Tibial nerve (tissue), 4 donors: ENCODE measurements at places on chromosomes 7 and 10. TPM values are rescaled to one million over a fixed set of nuclear protein-coding genes. Genes with fewer than 3 reads are reported as not detected.

GRCh38 chr7:150337179-150337578, 4.2 kb downstream of the RARRES2 start:
- H3K27me3 ChIP-seq: no peaks in the 10 kb centered on the region
- no peak for DNase-seq
- no peak overlapping the region for H3K27ac ChIP-seq

DNA sequence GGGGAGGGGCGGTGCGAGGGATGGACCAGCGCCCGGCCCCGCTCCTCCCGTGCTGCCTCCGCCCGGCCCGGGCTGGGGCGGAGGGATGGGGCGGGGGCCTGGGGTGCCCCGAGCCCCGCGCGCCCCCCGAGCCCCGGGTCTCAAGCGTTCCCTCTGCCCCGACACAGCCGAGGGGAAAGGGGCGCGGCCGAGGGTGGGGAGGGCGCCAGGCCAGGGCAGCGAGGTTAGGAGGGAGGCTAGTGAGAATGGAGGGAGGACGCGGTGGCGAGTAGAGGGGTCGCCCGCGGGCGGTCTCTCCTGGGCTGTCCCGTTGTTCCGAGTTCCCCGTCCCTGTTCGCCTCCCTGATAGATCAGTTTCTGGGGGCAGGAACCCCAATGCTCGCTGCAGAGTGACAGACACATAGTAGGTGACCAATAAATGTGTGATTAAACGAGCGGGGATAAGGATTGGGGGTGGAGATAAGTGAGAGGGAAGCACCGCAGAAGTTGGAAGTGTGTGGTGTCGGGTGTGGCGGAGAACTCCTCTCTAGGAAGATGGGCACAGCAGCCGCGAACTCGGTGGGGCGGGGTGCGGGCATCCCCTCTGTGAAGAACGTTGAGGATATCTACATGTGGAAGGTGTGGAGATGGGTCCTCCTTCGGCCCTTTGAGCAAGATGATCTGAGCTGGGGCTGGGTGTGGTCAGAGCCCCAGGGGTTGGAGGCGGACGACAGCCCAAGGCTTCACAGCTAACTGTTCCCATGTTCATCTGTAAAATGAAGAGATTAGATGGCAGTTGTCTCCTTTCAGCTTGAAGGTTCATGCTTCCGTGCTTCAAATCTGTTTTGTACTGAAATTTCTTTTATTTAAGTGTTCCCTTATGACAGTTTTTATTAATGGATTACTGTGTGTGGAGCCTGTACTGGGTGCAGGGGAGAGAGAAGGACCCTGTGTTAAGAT, 580 bp downstream of the ZNF775 start:
- peak overlapping the region; percentile 82 for H3K27ac ChIP-seq
- H3K27me3 ChIP-seq: no peaks in the 10 kb centered on the region
- H3K36me3 ChIP-seq: no peaks in the 10 kb centered on the region
- no peak for DNase-seq
- no peaks in the 10 kb centered on the region for H3K4me1 ChIP-seq

- H3K4me1 ChIP-seq: no peaks in the 10 kb centered on the region
- H3K4me3 ChIP-seq: no peak overlapping the region
- DNase-seq: no peak
- no peak overlapping the region for H3K27ac ChIP-seq
These were observed 14.4 kb upstream of the TSGA13 start for GRCh38 chr7:130700760-130701159.

DNA sequence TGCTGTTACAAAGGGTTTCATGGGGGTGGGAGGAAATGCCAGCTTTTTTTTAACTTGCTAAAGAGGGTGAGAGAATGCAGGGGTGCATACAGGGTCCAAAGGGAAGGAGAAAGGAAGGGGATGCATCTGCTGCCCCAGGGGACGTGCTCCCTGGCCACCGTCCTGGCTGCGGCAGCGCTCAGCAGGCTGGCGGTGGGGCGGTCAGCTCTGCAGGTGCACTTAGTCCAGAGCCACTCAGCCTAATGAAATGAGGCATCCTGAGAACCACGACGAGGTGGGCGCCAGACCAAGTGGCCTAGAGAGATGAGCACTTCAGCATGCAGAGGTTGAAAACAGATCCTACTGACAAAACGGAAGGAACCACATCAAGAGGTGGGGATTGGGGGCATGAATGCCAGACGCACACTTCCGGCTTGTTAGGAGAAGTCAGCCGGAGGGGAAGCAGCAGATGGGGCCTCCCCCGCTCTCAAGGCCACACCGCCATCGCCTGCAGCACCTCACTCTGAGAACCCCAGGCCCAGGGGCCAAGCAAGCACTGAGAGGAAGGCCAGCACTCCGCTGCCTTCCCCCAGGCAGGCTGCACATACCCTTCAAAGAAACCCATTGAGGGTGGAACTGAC, 94.5 kb downstream of the MAD1L1 start:
- DNase-seq: no peak
- no peak overlapping the region for H3K27ac ChIP-seq
- H3K36me3 ChIP-seq: no peaks in the 10 kb centered on the region
- H3K4me3 ChIP-seq: no peak overlapping the region
- peaks cover 11% of the 10 kb centered on the region for H3K4me1 ChIP-seq
- H3K27me3 ChIP-seq: no peaks in the 10 kb centered on the region

DNA sequence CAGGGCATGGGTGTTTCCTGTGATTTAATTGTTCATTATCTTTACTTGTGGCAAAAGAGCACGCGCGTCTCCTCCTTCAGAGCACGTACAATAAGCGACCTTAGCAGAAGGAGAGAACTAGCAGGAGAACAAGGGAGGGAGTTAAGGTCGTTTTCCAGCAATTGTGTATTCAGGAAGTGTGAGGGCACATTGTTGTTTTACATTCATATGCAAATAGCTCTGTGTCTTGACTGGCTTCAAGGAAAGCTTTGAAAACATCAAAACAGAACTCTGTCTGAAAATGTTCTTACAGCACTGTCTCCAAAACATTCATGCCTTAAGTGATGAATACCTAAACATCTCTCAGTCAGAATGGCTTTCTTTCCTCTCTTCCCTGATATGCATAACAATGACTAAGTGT, 499.1 kb downstream of the ACTR3B start:
- H3K4me1 ChIP-seq: no peaks in the 10 kb centered on the region
- H3K36me3 ChIP-seq: no peaks in the 10 kb centered on the region
- H3K27ac ChIP-seq: no peak overlapping the region
- no peaks in the 10 kb centered on the region for H3K27me3 ChIP-seq
- DNase-seq: no peak

DNA sequence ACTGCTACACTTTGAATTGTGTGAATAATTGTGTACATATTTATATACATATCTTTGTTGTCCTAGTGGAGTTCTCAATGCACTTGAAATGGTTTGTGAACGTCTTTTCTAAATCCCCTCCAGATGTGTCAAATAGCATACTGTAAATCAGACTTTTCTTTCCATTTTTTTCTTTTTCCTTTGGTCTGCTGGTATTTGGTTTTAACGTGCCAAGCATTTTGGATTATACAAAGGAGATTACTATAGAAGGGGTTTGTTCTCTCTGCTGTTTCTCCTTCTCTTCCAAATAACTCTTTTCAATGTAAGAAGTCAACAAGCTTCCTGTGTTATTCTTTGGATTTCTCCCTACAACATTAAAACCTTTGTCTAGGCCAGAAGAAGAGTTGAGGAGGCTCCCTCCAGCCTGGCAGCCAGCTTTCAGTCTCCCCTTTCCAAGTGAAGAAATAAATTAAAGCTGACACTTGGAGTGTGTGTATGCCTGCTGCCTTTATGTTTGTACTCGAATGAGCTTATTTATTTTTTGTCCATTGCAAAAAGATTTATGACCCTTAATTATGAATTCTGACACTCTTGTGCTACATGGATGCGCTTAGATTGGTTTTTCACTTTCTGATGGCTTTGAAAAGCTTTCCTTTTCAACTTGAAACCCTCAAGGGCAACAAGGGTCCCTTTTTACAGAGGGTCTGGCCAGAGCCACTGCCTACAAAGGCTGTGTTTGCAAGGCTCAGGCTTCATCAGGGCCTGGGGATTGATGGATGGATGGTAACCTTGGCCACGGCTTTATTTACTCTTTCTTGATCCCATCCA, 107.8 kb downstream of the RAB18 start:
- H3K27me3 ChIP-seq: no peaks in the 10 kb centered on the region
- no peak overlapping the region for H3K4me3 ChIP-seq
- no peak overlapping the region for H3K27ac ChIP-seq
- no peak for DNase-seq
- no peaks in the 10 kb centered on the region for H3K4me1 ChIP-seq

The PAPSS2 gene
- total RNA-seq: 15.7 TPM

- H3K27ac ChIP-seq: no peak overlapping the region
- no peak overlapping the region for H3K4me3 ChIP-seq
- DNase-seq: no peak
- no peaks in the 10 kb centered on the region for H3K4me1 ChIP-seq
These were observed 22.2 kb downstream of the TMEM209 start for GRCh38 chr7:130182990-130183389.

DNA sequence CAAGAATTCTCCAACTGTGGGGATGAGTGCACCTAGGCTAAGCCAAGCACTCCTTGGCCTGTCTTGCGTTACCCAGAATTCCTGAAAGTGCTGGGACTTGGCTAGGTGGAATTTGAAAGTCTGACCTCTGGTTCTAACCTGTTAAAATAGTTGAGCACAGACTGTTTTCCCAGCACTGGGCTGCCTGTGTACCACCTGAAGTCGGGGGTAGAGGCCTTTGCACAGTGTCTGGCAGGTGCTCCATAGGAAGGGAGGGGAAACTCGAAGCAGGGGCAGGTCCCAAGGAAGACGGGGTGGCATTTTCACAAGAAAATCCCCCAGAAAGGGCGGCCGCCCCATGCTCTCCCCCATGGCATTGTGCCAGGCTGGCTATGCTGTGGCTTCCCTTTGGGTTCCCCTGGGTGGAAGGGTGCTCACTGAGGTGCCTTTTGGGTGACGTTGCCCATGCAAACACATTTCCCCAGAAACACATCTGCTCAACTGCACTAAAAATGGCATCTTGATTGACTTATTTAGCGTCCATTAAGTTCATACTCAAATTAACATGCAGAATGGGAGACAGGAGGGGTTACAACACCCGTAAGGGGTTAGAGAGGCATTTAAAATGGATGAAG, 62.9 kb downstream of the SYPL1 start:
- no peak overlapping the region for H3K27ac ChIP-seq
- H3K36me3 ChIP-seq: no peaks in the 10 kb centered on the region
- DNase-seq: no peak

GRCh38 chr7:24972166-24972477, 7.9 kb downstream of the OSBPL3 start:
- H3K4me3 ChIP-seq: no peak overlapping the region
- H3K27ac ChIP-seq: no peak overlapping the region
- H3K27me3 ChIP-seq: no peaks in the 10 kb centered on the region
- no peaks in the 10 kb centered on the region for H3K36me3 ChIP-seq
- H3K4me1 ChIP-seq: no peaks in the 10 kb centered on the region
- DNase-seq: no peak

- DNase-seq: no peak
- H3K4me1 ChIP-seq: peaks cover 3% of the 10 kb centered on the region
- no peak overlapping the region for H3K4me3 ChIP-seq
- no peaks in the 10 kb centered on the region for H3K36me3 ChIP-seq
- no peaks in the 10 kb centered on the region for H3K27me3 ChIP-seq
These were observed 41.9 kb downstream of the DPCD start for GRCh38 chr10:101629837-101630632.

GRCh38 chr7:84949501-84949900, 237.4 kb downstream of the SEMA3D start:
- H3K27me3 ChIP-seq: no peaks in the 10 kb centered on the region
- H3K36me3 ChIP-seq: no peaks in the 10 kb centered on the region
- DNase-seq: no peak
- no peak overlapping the region for H3K4me3 ChIP-seq
- no peaks in the 10 kb centered on the region for H3K4me1 ChIP-seq

DNA sequence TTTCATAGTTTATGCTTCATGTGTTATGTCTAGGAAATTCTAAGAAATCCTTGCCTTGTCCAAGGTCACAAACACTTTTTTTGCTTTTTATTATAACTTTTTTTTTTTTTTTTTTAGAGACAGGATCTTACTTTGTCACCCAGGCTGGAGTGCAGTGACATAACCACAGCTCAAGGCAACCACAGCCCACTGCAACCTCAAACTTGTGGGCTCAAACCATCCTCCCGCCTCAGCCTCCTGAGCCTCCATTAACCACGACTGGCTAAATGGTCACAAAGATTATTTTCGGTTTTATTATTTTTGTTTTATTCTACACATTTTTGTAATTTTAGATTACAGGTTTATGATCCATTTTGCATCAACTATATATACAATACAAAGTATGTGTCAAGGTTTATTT, 7.1 kb upstream of the FAM204A start:
- no peaks in the 10 kb centered on the region for H3K36me3 ChIP-seq
- H3K4me3 ChIP-seq: no peak overlapping the region
- peaks cover 4% of the 10 kb centered on the region for H3K27me3 ChIP-seq
- H3K27ac ChIP-seq: no peak overlapping the region

DNA sequence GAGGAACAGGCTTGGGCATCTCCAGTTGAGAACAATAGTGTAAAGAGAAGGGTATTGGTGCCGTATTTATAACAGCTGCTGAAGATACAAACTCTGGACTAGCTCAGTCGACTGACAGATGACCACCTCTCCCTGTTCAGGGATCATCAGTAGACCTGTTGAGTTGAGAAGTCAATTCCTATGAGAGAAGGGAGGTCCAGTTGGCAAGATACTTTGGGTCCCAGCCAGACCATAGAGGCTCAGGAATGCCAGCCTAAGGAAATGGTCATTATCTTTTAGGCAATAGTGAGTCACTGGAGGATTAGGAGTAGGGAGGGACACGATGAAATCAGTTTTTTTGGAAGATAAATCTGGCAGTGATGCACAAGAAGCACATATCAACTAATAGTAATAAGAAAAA, 202.9 kb downstream of the TRIL start:
- DNase-seq: peak; percentile 33
- no peaks in the 10 kb centered on the region for H3K27me3 ChIP-seq
- no peaks in the 10 kb centered on the region for H3K36me3 ChIP-seq
- peak overlapping the region; percentile 86 for H3K27ac ChIP-seq
- no peak overlapping the region for H3K4me3 ChIP-seq

DNA sequence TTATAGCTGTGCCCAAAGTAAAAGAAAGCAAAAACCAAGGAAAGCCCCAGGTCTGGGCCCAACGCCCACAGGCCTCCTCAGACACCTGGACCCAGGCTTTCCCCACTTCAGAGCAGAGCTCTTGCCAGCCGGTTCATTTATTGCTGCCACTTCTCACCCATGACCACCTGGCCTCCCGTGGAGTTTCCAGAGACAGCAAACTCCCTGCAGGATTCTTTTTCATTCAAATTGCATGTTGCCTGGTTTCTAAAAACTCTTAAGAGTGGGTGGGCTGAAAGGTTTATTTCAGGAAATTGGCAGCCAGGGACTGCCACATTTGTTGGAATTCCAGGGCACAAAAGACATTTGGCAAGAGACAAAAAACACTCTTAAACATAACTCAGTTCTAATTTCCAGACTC, 4.7 kb downstream of the VOPP1 start:
- no peaks in the 10 kb centered on the region for H3K36me3 ChIP-seq
- no peaks in the 10 kb centered on the region for H3K27me3 ChIP-seq
- no peak overlapping the region for H3K4me3 ChIP-seq
- H3K4me1 ChIP-seq: peaks cover 47% of the 10 kb centered on the region

- no peaks in the 10 kb centered on the region for H3K27me3 ChIP-seq
- peaks cover 19% of the 10 kb centered on the region for H3K4me1 ChIP-seq
- H3K4me3 ChIP-seq: no peak overlapping the region
- H3K36me3 ChIP-seq: no peaks in the 10 kb centered on the region
These were observed 2.9 kb upstream of the CD36 start for GRCh38 chr7:80635533-80635932.

GRCh38 chr7:2477447-2478398, 1.5 kb upstream of the GRIFIN start:
- no peak overlapping the region for H3K27ac ChIP-seq
- no peaks in the 10 kb centered on the region for H3K27me3 ChIP-seq
- H3K36me3 ChIP-seq: no peaks in the 10 kb centered on the region
- no peak overlapping the region for H3K4me3 ChIP-seq

GRCh38 chr10:62166331-62167131, 102.1 kb downstream of the RTKN2 start:
- DNase-seq: peak; percentile 11
- no peaks in the 10 kb centered on the region for H3K27me3 ChIP-seq
- H3K27ac ChIP-seq: no peak overlapping the region
- no peaks in the 10 kb centered on the region for H3K4me1 ChIP-seq
- no peaks in the 10 kb centered on the region for H3K36me3 ChIP-seq
- H3K4me3 ChIP-seq: no peak overlapping the region

The ZNF92 gene
- total RNA-seq: 3.9 TPM
